Stimulated activated CD8-positive, alpha-beta memory T cell treated with anti-CD3 and anti-CD28 coated beads, Interleukin-7, amount 100 ng/mL, for 24 hours (primary cell): ENCODE measurements at places on chromosomes 1 and 21.

DNA sequence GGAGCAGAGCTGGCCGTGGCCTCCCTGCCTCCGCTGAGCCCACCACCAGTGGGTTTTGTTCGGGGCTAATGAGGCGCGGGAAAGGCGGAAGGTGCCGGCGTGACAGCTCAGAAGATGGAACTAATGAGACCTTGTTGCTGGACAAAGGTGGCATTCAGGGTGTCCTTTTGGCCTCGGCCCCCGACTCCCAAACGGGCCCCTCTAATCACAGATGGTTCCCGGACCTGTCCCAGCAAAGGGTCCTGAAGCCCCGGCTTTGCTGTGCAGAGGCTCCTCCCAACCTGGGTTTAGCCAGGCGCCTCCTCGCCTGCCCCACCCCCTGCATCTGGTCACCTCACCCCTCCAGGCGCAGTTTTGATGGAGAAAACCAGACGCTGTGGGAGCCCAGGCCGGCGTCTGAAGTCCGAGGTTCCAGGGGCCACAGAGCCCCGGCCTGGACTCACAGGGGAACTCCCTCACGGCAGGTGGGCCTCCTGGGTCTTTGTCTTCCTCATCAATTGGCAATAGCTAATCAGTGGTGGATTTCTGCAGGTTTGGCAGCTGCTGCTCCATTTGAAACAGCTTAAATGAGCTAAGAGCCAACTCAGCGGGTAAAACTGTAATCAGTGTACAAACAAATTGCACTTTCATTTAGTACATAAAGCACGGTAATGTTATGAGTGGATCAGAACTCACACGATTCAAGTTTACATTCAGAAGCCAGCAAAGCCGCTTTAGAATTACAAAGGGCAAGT, 44.3 kb upstream of the ADARB1 start:
- no peak for DNase-seq

- no peak for DNase-seq
Measured at GRCh38 chr1:200217703-200218102, 190.2 kb downstream of the NR5A2 start.

DNA sequence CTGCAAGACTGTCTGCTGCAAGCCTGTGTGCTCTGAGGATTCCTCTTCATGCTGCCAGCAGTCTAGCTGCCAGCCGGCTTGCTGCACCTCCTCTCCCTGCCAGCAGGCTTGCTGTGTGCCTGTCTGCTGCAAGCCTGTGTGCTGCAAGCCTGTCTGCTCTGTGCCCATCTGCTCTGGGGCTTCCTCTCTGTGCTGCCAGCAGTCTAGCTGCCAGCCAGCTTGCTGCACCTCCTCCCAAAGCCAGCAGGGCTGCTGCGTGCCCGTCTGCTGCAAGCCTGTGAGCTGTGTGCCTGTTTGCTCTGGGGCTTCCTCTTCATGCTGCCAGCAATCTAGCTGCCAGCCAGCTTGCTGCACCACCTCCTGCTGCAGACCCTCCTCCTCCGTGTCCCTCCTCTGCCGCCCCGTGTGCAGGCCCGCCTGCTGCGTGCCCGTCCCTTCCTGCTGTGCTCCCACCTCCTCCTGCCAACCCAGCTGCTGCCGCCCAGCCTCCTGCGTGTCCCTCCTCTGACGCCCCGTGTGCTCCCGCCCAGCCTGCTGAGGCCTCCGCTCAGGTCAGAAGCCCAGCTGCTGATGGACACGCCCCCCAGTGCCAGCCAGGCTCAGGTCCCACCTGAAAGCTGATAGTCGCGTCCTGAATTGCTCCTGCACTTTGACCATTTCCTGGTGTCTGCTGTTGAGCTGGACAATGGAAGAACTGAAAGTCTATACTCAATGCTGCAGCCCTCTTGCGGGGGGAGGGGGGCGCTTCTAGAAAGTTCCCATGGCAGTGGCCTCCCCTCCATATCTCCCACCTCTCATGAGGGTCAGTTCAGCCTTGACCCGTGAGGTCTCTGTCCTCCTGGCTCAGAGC, 1.2 kb downstream of the KRTAP10-4 start:
- no peak for DNase-seq

DNA sequence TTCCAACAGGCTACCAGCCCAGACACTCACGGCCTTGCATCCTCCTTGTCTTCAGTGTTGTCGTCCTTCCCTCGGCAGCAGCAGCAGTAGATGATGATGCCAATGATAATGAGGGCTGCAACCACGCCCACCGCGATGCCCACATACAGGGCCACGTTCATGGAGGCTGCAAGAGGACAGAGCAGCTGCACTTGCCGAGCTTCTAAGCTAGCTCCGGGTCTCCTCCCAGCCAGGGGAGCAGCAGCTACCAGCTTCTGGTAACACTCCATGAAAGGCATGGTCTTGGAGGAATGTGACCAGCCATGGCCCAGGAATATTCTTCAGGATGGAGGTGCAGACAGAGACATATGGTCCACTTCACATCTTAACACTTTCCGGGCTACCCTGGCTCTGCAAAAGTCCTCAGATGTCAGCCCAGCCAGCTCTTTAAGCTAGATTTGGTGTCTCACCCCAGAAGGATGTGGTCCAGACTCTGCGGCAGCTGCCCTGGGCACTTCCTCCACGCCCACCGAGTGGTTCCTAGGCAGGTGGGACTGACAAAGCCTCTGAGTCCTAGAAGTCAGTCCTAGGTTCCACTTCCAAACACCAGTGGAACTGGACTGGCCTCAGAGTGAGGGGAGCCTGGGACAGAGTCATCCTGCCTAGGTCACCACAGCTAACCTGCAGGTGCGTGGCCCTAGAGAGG, 35.1 kb downstream of the GPA33 start:
- DNase-seq: no peak

DNA sequence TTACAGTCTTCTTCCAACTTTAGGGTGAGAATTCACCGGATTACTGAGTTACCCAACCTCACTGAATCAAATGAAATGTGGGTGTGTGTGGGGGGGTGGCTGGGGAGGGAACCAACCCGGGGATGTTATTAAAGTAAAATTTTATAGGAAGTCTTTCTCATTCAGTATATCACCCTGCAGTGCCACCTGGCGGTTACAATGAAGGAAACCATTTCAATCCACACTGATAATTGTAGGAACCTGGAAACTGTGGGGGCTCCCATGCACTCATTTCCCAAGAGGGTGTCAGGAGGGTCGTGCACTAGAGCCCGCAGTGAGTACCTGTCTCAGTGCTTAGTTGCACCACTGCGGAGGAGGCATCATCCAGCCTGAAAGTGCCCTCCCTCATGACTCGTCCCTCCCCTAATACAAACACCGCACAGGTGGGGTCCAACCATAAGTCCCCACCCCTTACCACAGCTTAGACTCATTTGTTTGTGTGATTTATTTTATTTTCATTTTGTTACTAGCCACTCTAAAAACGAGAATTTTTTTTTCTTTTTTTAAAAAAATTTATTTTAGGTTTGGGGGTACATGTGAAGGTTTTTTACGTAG, 29.1 kb upstream of the IGSF5 start:
- peak; percentile 2 for DNase-seq

- DNase-seq: no peak
Measured at GRCh38 chr1:14140831-14141401, 440.9 kb downstream of the PRDM2 start.

DNA sequence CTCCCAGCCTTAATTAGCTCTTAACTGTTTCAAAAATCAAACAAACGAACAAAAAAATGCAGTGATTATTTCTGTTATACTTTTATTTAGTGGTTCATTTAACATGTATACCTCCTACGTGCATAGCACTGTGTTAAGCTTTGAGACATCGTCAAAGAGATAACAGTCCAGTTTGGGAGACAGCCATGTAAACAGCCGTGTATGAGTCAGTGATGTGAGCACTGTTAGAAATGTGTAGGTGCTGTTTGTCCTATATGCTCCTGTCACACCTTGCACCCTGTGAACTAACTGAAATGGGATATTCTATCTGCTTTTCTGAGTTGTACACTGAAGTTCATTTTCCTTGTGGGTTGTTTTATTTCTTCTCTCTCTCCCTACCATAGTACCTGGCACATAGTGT, 109.7 kb upstream of the CACYBP start:
- DNase-seq: no peak

GRCh38 chr1:223225481-223225880, 82.4 kb upstream of the TLR5 start:
- no peak for DNase-seq

DNA sequence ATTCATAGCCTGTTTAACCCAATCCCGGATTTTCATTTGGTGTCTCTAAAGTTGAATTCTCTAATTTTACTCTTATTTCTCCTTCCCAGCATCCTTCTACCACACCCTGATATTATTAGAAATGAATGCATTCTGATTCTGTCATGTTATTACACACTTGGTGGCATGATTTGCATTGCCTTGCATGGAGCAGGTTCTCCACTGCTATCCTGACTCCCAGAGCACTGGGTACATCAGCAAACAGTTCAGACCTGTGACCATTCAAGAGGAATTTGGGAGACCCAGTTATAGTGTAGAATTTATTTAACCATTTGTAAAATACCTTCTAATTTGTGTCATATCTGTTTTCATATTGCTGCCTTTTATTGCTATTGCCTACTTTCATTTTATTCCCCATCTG, 2.6 kb downstream of the LRRC8B start:
- DNase-seq: no peak

- no peak for DNase-seq
Measured at GRCh38 chr1:165633614-165634013, 2.6 kb downstream of the MGST3 start.

- no peak for DNase-seq
Measured at GRCh38 chr1:44694863-44695478, 20.5 kb downstream of the ARMH1 start.

GRCh38 chr1:57520743-57521515, 97.1 kb upstream of the DAB1 start:
- no peak for DNase-seq

DNA sequence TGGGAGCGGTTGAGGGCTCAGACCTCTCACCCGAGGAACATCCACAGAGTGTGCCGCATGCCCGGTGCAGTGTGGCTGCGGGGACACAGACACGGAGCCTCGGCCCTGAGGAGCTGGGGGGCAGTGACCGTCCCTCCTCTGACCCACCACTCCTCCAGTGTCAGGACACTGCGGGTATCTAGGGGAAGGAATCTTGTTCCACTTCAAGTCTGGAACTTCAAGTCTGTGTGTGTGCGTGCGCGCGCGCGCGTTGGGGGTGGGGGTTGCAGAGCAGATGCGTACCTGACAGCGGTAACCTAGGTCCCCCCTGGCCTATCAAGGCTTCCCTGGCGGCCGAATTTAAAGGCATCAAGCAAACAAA, 17.3 kb downstream of the PCSK9 start:
- DNase-seq: no peak

DNA sequence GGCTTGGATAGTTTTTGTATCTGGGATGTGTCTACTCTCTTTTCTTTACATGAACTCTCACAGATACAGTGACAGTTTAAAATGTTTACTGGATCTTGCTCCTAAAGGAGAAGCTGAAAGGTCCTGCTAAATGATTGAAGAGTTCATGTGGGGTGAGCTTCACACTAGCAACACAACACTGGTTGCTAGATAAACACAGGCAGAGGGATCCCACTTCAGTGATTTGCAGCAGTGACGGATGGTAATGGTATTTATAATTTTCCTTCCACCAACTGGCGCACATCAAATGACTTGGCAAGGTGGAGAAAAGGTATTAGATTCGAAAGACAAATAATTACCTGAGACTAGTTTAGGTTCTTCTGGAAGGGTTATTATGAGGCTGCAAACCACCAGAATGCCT, 270.2 kb downstream of the TBX15 start:
- DNase-seq: no peak

- DNase-seq: no peak
Measured at GRCh38 chr1:193729429-193729828, 543.0 kb upstream of the B3GALT2 start.

DNA sequence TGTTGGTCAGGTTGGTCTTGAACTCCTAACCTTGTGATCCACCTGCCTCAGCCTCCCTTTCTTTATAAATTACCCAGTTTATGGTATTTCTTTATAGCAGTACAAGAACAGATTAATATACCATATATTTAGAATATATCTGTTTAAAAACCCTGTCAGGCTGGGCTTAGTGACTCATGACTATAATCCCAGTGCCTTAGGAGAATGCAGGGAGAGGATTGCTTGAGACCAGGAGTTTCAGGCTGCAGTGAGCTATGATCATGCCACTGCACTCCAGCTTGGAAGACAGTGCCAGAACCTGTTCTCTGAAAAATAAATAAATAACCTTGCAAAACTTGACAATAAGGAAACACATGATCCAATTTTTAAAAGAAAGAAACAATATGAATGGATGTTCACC, 43.9 kb downstream of the ZNF684 start:
- DNase-seq: no peak

- DNase-seq: no peak
Measured at GRCh38 chr1:241533326-241534115, 1.3 kb downstream of the KMO start.

DNA sequence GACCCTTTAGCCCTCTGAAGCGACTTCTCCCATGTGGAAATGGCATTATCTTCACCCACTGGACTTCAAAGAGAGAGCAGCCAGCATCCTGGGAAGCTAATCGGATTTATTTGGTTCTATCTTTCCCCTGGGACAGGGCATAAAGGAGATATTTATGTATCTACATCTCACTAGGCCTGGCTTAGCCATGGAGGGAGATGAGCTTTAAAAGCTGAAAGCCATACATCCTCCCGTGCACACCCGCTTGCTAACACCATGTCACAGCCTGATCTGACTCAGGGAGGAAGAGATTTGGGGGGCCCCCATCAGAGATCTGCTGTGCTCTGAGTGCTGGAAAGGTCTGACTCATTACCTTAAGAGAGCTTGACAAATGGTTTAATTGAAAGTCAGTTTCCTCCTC, 155.9 kb downstream of the PLXNA2 start:
- no peak for DNase-seq

- no peak for DNase-seq
Measured at GRCh38 chr1:86200901-86201300, 44.3 kb upstream of the COL24A1 start.

- no peak for DNase-seq
Measured at GRCh38 chr1:47184822-47185677, 4.8 kb downstream of the PDZK1IP1 start.

- DNase-seq: no peak
Measured at GRCh38 chr1:184036517-184036949, 995 bp downstream of the COLGALT2 start.

- DNase-seq: no peak
Measured at GRCh38 chr1:87398641-87399040, 70.0 kb downstream of the LMO4 start.

DNA sequence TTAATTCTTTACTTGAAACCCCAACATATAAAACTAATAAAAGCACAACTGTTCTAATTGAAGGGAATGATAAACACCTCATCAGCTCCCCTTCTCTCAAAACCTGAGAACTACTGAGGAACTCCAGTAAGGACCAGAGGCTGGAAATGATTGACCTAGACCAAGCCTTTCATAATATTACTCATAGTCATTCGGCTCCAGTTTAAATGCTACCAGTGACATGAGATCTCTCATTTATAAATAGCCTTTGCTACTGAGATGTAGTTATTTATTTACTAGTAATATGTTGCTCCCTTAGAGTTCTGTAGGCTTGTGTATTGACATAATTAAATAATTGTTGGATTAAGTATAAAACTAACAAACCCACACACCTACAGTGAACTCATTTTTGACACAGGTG, 209.8 kb upstream of the PRMT6 start:
- no peak for DNase-seq

GRCh38 chr1:56821462-56821797, 2.2 kb upstream of the FYB2 start:
- no peak for DNase-seq

GRCh38 chr1:206705726-206706297, 21.1 kb downstream of the MAPKAPK2 start:
- no peak for DNase-seq
